ENCODE measurements at places on chromosomes 4 and X.

DNA sequence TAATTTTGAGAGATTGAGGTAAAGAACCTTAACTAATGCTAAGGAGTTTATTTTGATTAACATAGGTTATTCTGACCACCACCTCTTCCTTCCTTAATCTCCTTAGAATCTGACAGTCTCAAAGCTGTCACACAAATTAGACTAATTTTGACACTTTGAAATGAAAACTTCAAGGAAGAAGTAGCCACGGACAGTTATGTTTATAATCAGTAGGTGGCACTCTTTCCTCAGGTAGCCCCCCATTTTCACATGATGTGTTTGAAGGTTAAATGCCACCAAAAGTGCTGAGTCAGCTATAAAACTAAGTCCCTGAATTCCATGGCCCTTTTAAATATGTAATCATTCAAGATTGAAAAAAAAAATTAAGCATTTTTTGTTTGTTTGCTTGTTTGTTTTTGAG lies 22.4 kb downstream of the TMEM33 start:
- DNase-seq, result peak; percentile 23

GRCh38 chrX:7953446-7953845 lies 26.2 kb upstream of the PNPLA4 start:
- DNase-seq, result no peak

- DNase-seq, result no peak
Measured at GRCh38 chrX:68983004-68983857, 154.4 kb downstream of the EFNB1 start.

DNA sequence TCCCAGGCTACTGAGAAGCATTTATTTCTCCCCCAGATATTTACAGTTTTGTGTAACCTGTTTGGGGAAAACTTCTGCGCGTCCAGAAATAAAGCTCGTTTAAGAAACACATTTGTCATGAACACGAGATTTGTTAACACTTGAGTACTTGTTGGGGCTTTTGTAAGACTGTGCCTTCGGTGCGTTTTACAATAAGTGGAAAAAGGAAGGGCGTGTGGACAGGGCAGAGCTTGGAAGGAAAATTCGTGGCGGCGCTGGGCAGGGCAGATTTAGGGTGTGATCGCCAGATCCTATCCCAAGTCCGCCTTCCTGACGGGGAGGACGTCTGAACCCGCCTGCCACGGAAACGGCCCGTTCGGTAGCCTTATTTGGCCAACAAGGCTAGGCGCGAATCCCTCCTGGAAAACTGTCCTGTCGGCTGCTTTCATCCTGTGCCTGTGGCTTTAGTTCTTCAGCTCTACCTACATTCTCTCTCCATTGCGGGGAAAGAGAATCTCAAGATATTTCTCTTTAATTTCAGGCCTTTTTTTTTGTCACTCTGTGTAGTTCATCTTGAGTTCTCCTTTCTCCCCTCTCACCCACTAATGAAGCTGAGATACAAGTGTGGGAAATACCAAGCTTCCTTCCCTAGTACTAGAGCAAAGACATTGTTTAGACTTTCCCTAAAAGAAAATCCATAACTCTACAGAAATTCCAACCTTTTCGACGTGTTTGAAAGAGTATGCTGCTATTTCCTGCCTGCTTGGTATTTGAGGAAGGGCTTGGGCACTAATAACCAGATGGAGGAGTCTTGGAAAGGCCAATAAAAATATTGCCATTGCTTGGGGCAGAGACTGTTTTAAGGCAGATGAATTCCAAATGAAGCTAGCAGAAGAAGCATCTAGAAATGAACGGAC lies 982 bp downstream of the PDLIM5 start:
- peak; percentile 91 for DNase-seq

DNA sequence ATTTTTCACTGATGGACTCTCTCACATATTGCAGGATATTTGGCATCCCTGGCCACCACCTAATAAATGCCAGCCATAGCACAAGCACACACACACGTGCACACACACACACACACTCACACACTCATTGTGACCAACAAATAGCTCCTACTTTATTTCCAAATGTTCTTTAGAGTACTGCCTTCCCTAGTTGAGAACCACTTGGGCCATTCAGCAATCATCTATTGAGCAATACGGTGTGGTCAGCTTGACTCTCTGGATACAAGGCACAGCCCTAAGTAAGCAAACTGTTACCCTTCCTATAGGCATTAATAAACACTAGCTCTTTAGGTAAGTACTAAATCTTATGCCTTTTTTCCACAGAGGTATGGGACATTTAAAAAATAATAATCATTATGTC lies 21.1 kb downstream of the CORIN start:
- no peak for DNase-seq

DNA sequence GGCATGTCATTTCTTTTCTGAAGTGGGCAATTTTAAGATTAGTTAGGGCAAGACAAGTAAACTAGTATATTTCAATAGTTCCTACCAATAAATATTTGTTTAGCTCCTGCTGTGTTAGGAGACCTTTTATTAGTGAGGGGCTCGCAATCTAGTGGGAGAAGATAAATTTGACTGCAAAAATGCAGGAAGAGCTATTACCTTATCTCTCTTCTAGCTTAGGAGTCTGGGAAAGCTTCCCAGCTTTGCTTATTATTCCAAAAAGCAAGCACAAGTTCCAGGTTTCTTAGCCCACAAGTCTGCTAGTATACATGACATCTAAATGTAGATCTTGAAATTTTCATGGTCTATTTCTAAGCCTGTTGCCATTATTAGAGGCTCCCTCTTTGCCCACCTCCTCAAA lies 191.1 kb downstream of the GC start:
- no peak for DNase-seq

DNA sequence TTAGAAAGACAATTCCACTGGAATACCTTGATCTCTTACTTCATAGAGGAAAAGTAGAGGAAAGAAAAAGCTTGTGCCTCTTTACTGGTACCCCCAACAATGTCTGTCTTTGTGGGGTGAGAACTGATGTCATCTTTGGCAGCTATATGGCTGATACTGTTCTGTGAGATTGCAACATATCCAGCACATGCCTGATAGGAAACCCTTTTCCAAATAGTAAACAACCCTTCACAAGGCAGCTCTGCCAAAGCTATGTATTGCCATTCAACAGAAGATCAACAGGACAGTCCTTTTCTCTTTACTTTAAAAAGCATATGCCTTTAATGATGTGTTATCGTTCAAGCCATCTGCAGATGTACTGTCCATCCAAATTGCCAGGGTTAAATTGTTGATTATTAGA lies 105.9 kb downstream of the IL1RAPL1 start:
- DNase-seq, result no peak
